DMS153 (cell line): ENCODE measurements at places on chromosomes 4 and X.

- DNase-seq: peak; percentile 84
These were observed 426 bp upstream of the XIAP start for GRCh38 chrX:123859409-123859845.

- DNase-seq: no peak
These were observed 10.9 kb upstream of the GRPR start for GRCh38 chrX:16112428-16112827.

DNA sequence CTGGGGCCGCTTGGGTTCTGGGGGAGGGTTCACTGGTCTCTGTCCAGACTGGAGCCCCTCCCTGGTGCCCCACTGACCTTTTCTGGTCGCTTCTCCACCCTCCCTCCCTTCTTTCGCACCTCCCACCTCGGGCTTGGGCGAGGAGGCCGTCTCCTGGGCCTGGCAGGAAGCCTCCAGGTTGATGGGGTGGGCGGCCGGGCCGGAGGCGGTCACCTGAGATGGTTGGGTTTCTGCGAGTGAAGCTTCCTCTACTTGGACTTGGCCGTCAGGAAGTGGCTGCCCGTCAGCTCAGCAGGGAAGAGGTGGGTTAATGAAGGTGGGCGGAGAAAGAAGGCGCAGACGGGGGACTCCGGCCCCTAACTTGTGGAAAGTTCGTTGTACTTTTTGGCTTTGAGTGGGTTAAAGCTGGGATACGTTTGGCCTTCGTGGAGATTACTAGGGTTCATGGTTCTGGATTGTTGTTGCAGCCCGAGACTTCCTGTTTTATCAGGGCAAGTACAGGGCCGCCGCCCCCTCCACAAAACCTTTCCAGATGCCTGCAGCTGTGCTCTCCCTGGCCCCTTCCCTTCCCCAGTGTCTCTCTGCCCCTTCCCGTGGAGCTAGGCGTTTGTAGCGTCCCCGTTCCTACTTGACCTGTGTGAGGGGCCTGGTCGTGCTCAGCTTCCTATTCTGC lies 1.2 kb downstream of the AKAP17A start:
- DNase-seq: no peak

- peak; percentile 25 for DNase-seq
These were observed 52.8 kb upstream of the ANKRD17 start for GRCh38 chr4:73311428-73311827.

DNA sequence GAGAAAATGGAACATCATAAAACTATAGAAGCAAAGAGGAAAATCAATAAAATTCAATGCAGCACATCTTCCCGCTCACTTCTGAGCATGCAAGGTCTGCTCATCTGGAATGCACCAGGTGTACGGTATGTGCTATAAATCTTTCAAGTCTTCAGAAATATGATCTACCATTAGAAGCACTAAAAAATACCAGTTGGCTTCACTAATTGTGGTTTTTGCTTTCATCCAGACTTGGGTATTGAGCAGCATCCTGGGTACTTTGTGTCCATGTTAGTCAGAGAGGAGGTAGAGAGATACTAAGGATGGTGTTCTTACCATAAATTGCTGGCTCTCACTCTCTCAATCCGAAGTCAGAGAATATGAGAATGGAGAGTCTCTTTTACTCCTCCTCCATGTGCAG lies 477.1 kb downstream of the PPARGC1A start:
- no peak for DNase-seq
